ENCODE measurements at places on chromosomes 11 and 22.

GRCh38 chr11:117921456-117921855 is 7.7 kb downstream of the TMPRSS13 start:
- no peak for DNase-seq

- DNase-seq, result no peak
These were observed 40.3 kb downstream of the IGF2 start for GRCh38 chr11:2098691-2099515.

GRCh38 chr11:125207866-125208425 is 43.4 kb downstream of the PKNOX2 start:
- no peak for DNase-seq

GRCh38 chr11:35077709-35078469 is 61.1 kb upstream of the CD44 start:
- peak; percentile 55 for DNase-seq

GRCh38 chr11:111329306-111330204 is 31.2 kb downstream of the POU2AF3 start:
- DNase-seq, result no peak

DNA sequence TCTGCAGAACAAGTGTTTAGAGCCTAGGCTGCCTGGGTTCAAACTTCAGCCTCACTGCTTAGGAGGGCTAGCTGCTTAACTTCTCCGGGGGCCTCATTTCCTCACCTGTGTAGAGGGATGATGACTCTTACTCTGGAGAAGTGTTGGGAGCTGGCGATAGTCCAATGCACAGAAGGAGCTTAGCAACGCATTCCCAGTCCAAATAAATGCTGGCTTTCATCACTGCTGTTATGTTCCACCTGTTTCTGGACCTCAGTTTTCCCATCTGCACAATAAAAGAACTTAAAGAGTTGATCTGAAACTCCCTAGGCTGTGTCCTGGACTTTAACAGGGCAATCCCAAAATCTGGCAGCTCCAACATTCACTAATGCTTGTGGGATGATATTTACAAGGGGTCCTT is 337.8 kb downstream of the MIAT start:
- DNase-seq, result no peak

DNA sequence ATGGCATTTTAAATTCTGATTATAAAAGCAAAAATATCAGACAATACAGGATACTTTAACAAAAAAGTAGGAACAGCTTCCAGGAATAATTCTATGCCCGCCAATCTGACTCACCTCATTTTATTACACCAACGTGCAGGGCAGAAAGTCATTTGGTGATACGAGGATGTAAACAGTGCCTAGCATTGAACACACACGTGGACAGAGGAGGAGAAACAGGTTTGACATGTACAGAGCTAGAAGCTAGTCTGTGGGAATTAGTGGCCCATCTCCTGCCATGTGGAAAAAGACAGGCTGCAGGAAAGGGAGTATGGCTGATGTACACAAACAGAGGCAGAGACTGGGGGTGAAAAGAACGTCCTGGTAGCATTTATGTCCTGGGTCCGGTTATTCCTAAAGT is 9.0 kb upstream of the SPINDOC start:
- DNase-seq, result no peak

- DNase-seq, result no peak
These were observed 23.7 kb downstream of the JAML start for GRCh38 chr11:118200901-118201680.

- DNase-seq, result no peak
These were observed 223.5 kb upstream of the NTM start for GRCh38 chr11:131146827-131147490.

GRCh38 chr11:11733246-11733747 is 108.5 kb upstream of the USP47 start:
- DNase-seq, result no peak

GRCh38 chr11:44564166-44564565 is 1.3 kb upstream of the CD82 start:
- no peak for DNase-seq

GRCh38 chr22:42227435-42227834 is 43.0 kb downstream of the TCF20 start:
- DNase-seq, result no peak

DNA sequence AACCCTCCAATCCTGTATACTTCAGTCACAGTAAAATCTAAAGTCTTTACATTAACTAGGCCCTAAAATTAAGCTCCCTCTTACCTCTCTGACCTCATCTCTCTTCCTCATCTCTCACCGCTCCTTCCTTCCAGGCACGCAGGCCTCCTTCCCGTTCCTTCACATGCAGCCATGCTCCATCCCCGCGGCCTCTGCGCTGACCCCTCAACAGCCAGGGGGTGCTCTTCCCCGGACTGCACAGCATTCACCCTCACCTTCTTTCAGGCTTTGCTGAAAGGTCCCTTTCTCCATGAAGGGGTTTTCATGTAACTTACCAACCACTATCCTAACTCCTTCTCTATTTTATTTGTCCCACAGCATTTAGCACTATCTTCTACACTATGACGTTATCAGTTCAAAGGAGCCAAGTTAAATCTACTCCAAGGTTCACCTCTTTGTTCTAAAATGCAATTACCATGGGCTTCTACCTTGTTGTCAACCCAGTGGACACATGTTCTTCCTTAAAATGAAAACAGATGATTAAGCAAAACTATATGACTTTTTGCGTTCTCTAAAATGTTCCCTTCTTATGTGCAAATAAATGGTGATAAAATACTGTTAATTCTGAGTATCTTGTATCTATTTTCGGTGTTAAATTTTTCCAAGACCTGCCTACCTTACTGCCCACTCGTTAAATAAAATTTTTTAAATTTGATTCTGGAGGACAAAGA is 57.8 kb upstream of the APOA1 start:
- no peak for DNase-seq

DNA sequence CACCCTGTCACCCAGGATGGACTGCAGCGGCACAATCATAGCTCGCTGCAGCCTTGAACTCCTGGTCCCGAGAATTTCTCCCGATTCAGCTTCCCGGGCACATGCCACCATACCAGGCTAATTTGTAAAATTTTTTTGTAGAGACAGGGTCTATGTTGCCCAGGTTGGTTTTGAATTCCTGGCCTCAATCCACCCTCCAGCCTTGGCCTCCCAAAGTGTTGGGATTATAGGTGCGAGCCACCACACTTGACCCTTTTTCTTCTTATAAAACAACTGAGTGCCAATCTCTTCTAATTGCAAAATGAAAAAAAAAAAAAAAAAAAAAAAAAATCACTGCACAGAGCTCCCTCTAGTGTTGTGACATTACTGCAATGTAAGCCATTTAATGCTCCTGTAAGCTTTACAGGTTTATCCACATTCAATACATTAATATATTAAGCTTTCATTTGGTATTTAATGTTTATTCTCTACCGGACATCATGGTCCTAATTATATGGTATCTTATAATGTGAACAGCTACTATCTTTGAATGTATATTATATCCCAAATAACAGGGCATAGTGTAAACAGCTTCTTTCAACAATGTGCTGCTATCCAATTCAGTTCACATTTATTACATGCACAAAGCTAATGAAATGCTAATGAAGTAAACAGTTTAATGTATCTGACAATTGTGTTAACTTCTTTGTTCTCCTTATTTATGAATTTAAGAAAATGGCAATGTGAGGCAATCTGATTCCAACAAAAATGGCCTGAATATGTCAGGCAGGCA is 44.6 kb downstream of the COPB1 start:
- DNase-seq, result no peak

DNA sequence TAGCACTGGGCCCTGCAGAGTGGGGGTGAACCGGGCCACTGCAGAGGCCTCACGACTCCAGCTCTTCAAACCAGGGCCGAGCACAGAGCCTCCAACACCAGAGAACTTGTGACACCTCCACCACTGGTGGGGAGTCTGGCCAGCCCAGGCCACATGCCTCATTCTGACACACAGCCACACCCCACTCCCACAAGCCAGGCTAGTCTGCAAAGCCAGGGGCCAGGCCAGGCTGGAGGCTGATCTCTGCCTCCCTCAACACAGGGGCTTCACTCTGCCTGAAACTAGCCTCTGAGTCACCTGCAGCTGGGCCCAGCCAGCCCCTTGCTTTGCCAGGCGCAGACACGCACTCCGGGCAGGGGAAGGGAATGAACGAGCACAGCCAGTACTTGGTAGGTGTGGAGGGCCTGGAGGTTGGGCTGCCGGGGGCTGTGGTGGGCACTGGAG is 102.9 kb downstream of the MED15 start:
- no peak for DNase-seq

DNA sequence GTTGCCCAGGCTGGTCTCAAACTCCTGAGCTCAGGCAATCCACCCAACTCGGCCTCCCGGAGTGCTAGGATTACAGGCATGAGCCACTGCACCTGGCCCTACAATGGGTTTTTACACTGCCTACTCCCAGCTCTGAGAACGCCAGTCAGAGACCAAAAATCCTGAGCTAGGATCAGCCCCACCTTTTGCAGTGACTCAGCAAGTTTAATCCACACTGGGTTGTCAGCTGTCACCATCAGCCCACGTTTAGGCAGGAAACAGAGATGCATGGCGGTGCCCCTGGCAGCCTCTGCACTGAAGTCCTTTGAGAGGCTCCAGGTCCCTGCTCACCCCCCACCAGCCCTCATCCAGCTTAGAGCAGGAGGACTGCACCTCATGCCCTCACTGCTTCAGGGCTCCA is 117.6 kb downstream of the ARHGAP8 start:
- DNase-seq, result no peak

- DNase-seq, result peak; percentile 8
These were observed at the start of gene PRRG4 for GRCh38 chr11:32829680-32830412. PRRG4 (plus strand) TSS chr11:32829927; CDS start chr11:32830530, 603 bp downstream.

GRCh38 chr11:102347462-102348370 is 702 bp downstream of the BIRC2 start:
- no peak for DNase-seq

- no peak for DNase-seq
These were observed 94.9 kb downstream of the ETS1 start for GRCh38 chr11:128492461-128492860.

- DNase-seq, result peak; percentile 40
These were observed 1.4 kb upstream of the NXF1 start for GRCh38 chr11:62806611-62807121.

- DNase-seq, result no peak
These were observed 17.4 kb downstream of the LUZP2 start for GRCh38 chr11:24514219-24514594.

DNA sequence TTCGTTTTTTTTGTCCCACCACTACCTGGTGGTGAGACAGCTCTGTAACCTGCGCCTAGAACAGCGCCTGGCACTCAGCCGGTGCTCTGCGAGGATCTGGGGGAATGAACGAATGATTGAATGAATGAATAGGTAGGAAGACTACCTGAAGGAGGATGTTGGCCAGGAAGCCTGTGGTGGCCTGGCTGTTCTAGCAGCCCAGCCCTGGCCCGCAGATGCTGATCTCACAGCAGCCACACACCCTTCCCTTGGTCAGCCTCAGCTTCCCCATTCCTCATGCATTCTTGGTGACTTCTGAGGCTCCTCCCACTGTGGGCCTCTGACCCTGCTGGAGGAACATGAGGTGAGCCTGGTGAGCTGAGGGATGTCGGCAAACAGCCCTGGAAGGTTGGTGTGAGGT is 3.7 kb downstream of the TRPM5 start:
- DNase-seq, result no peak

DNA sequence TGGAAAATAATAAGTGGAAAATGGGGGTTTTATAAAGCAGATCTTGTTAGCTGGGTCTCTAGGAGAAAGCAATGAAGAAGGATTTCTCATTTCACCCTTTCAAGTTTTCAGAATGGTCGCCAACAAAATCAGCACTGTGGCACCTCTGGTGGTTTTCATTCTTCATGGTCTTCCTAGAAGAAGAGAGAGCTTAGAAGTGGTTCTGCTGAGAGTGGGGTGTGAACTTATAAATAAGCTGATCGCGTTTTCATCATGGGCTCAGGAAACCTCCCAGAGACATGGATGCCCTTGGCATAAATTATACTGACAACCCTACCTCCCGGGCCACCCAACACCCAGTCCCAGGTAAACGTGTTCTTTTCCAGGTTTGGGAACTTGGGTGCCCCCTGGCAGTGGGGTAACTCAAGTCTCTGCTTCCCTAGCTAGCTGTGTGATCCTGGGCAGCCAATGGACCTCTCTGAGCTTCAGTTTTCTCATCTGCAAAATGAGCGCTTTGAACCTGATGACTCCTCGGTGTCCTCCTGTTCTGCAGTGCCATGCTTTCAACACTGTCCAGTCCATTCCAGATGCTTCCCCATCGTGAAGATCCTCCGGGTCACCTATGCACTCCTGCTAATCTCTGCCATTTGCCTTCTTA is 72.6 kb upstream of the GRAMD1B start:
- no peak for DNase-seq

DNA sequence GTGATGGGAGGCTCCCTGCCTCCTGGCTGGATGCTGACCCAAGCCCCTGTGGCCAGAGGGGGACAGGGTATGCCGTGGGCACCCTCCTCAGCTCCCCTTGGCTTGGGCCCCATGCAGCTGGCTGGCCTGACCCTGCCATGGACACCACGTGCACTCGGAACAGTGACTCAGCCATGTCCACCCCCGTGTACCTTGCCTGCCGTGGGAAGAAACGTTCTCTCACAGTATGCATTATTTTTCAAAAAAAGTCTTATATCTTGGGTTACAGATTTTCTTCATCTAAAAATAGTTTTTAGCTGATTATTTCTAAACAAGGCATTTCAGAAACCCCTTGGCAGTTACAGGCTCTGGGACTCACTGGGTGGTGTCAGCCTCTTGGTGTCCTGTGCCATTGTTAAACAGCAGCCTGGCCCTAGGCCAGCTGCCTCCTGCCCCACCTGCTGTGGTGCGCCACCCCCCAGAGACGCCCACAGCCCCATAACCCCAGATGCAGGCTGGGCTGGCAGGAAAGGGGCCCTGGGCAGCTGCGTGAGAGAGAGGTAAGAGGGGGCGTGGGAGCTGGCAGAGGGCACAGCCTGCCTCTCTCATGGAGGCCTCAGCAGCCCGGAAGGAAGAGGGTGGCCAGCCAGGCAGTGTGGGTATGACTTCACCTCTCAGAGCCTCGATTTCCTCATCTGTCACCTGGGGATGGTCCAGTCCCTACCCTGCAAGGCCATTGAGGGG is 99.8 kb downstream of the MORC2 start:
- no peak for DNase-seq

Measured in NK-92 treated with Interleukin-12 subunit alpha and Interleukin-12 subunit beta, amount 100 ng/mL, for 24 hours (cell line).